Stimulated activated CD4-positive, alpha-beta T cell treated with anti-CD3 and anti-CD28 coated beads, Interleukin-12 subunit alpha, Interleukin-12 subunit beta, amount 100 ng/mL, for 4 hours (primary cell): ENCODE measurements at places on chromosomes 4 and X.

DNA sequence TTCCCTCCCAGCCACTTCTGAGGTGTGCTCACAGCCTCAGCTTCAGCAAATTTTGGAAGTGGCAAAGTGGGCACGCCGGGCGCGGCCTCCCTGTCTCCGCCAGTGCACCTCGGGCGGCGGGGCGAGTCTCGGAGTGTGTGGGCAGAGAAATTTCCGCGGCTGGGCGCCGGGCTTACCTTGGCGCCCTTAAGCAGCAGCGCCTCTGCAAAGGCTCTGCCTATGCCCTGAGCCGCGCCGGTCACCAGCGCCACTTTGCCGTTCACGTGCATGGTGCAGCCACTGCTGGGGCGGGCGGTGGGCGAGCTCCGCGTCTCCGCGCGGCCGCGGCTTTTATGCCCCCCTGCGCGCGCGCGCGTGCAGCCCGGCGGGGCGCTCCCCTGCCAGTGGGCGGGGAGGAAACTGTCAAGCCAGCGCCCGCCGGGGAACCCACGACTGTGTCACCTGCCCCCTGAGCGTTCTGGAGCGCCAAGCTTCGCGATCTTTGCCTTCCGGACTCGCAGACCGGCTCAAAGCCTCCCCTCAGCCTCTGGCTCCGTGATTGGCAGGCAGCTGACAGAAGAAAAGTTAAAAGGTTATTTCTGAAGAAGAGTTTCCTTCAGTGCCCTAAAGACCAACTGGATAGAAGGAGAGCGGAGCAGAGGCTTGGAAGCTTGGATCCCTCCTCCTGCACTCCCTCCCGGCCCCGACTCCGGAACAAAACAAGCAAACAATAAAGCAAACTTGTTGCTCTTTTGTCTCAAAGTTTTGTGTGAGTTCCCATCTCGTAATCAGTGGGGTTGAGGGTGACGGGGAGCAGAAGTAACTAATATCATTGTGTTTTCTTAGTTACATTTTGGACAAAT, at the start of gene HPGD:
TSS of gene HPGD (minus strand) at position 306 of the 842 bp plus-strand sequence. CDS start at position 269, 37 bp downstream.
- peak; percentile 25 for DNase-seq

DNA sequence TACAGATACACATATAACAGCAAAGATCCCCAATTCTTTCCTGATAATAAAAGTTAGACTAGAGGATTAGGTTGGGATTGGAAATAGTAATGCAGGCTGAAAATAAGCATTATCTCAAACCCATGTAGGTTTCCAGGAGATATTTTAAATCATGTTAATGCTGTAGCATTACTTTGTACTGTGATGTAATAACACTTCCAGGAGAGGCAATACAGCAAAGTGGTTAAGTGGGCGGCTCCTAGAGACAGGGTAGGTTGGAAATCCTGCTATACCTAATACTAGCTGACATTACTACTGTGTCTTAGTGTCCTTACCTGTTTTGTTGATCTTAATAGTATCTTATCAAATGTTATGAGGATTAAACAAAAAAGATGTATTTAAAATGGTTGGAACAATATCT, 9.6 kb downstream of the PAICS start:
- no peak for DNase-seq

DNA sequence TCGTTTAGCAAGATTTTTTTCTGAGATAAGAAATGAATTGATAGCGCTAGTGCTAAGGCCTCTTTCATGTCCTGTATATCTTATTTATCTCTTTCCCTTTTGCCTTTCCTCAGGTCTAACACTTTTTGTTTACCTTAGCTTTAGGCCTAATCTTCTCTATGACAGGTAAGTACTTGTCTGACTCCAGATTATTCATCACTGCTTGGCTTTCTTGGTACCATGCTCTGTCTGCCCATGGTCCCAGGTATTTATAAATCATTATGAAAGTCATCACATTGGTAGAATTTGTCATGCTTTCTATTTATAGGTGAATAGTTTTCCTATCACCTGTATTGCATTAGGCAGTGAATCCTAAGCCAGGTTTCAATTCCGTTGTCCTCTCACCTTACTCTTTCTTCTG, 99.5 kb upstream of the CTSO start:
- DNase-seq = no peak

- no peak for DNase-seq
These were observed 53.4 kb downstream of the LDB2 start for GRCh38 chr4:16844816-16845586.

DNA sequence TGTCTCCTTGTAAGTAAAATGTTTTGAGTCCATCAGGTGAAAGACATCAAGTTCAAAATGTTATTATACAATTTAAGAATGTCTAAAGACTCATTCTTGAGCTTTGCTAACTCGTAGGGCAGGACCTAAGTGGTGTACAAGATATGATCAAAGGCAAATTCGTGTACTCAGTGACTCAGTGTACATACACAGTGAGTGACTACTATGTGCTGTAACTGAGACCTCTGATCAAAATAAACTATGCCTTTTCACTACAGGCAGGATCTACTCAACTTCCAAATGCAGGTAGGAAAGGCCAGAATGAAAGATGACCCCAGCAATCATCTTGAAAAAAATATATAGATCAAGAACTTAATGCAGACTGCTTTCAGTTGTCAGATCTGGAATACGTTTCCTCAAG, 49.9 kb downstream of the ADGRG2 start:
- no peak for DNase-seq

DNA sequence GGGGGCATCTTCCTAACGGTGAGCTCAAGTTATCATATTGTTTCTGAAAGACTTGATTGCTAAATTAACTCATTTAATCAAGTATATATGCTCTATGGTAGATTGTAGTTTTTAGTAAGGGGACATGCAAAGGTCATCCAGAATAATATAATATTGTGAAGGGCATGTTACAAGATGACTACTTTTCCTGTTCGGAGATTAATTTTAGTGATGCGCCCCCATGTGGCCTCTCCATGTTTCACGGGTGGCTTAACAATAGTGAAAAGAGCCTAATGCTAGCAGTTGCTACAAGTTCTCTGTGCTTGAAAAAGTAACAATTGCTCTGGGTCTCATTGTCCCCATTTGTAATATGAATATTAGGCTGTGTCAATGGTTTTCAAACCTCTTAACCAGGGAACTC, 12.2 kb downstream of the SMPX start:
- DNase-seq = peak; percentile 25

DNA sequence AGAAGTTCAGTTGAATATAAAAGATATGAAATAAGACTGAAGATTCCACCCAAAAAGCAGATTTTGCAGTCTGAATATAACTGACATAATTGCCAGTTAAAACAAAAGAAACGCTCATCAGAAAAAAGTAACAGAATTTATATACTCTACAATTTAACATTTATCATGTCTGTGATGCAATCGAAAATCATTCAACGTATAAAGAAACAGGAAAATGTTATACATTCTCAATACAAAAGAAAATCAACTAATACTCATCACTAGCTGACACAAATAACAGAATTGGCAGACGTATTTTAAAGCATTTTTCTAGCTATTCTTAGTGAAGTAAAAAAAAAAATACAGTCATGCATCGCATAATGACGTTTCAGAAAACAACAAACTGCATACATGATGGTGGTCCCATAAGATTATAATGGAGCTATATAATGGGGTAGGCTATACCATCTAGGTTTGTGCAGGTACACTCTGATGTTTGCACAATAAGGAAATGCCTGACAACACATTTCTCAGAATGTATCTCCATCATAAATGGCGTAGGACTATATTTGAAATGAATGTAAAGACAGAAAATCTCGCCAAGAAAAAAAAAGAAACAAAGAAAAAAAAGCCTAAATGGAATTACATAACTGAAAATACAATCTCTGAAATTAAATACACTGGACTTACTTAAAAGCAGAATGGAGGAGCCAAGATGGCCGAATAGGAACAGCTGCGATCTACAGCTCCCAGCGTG, 34.3 kb downstream of the OR13H1 start:
- DNase-seq = no peak

DNA sequence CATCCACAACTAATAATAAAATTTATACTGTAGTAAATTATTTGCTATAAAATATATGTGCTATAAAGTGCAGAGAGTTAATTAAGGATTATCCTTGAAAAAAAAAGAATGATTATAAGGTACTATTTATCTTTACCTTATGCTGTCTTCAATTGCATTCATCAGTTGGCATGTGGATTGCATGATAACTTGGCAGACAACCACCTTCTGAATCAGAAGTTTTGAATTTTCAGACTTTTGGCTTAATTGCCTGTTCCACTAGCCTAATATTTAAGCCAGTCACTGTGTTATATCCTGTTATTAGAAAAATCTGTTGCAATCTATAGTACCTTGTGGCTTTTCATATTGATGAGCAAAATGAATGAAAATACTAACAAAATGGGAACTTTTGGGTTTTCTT, 1040.3 kb upstream of the PCDH10 start:
- no peak for DNase-seq

- no peak for DNase-seq
These were observed 305.6 kb upstream of the DIPK2B start for GRCh38 chrX:45506149-45506730.

DNA sequence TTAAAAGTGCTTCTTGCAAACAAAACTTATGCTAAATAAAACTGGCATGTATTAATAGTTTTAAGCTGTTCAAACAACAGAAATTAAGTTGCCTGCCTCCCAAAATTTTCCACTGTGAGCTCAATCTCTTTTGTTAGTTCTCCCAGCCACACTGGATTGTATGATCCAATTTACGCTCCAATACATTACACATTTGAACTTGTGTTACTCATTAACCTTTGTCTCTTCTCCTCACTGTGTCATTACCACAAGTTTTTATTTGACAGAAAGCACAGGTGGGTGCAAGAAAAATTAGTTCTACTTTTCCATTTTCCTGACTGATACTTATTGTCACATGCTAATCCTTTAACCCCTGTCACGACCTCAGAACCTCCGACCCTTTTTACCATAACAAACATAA, 55.5 kb downstream of the SHISA3 start:
- no peak for DNase-seq

GRCh38 chr4:141389649-141390048, 169.0 kb downstream of the ZNF330 start:
- DNase-seq = no peak

GRCh38 chrX:9899640-9900111, 67.5 kb upstream of the CLDN34 start:
- no peak for DNase-seq

GRCh38 chr4:93182722-93183121, 645.8 kb upstream of the ATOH1 start:
- no peak for DNase-seq

DNA sequence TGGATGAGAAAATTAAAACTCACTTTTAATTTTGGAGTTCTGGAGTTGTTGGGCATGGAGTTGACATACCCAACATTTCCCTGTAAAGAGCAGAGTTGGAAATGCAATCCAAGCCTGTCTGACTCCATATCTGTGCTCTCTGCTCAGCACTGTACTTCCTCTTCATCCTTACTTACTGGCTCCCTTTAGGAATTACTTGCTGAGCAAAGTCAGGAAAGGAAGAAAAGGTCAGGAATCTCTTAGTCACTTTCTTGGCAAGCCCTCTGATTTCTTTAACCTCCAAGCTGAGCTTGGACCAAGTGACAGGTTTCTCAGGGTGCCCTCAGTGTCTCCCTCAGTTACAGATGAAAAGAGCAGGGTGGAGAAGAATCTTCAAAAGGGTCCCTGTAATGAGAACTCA, 501.5 kb downstream of the ZIC3 start:
- no peak for DNase-seq

- no peak for DNase-seq
These were observed 77.7 kb downstream of the OPHN1 start for GRCh38 chrX:68355629-68355920.
